ENCODE measurements at places on chromosomes 6 and 20. TPM values are rescaled to one million over a fixed set of nuclear protein-coding genes. Genes with fewer than 3 reads are reported as not detected.

- H3K27ac ChIP-seq = no peak overlapping the region
- DNase-seq = no peak
- no peaks in the 10 kb centered on the region for H3K36me3 ChIP-seq
- H3K4me1 ChIP-seq = no peaks in the 10 kb centered on the region
- H3K4me3 ChIP-seq = no peak overlapping the region
These were observed 45.8 kb downstream of the DLGAP4 start for GRCh38 chr20:36351937-36352336.

- DNase-seq = no peak
- H3K36me3 ChIP-seq = no peaks in the 10 kb centered on the region
- no peak overlapping the region for H3K4me3 ChIP-seq
These were observed 49.3 kb downstream of the SLC35F1 start for GRCh38 chr6:117956386-117956785.

DNA sequence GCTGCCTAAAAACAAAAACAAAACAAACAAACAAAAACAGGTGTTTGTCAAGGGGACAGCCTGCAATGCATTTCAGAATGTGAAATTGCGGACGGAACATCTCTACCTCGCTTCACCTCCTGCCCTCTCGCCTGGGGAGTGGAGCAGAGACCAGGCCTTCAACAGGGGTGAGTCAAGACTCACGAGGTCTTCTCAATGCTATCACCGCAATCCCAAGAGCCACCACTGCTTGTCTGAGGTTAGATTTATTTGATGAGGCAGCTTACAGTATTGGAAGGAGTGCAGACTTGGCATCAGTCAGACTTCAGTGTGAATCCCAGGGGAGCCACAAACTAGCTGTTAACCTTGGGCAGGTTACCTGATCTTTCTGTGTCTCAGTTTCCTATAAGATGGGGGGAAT lies 7.7 kb downstream of the GABRR1 start:
- DNase-seq = no peak
- H3K4me3 ChIP-seq = no peak overlapping the region
- H3K36me3 ChIP-seq = no peaks in the 10 kb centered on the region
- no peaks in the 10 kb centered on the region for H3K4me1 ChIP-seq

GRCh38 chr6:17423026-17423425 lies 29.6 kb downstream of the CAP2 start:
- H3K27me3 ChIP-seq = no peaks in the 10 kb centered on the region
- H3K4me1 ChIP-seq = peaks cover 17% of the 10 kb centered on the region
- no peak overlapping the region for H3K4me3 ChIP-seq
- DNase-seq = no peak
- H3K27ac ChIP-seq = no peak overlapping the region

DNA sequence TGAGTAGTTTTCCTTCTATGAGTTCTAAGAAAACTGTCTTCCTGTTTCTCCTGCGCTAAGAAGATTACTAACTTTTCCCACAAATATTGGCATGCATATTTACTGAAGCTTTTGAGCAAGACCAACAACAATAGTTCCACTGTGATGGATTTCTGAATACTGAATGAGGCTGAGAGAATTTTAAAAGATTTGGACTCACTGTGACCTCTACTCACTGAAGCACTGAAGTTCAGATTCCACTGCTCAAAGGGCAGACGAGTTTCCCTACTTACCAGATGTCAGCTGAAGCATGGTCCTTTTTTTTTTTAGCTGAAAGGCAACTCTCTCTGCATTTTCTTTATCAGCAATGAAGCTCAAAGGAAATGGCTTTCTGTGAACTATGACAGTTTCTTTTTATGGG lies 718.5 kb downstream of the RFPL4B start:
- no peaks in the 10 kb centered on the region for H3K27me3 ChIP-seq
- no peak overlapping the region for H3K4me3 ChIP-seq
- H3K4me1 ChIP-seq = peaks cover 6% of the 10 kb centered on the region
- no peaks in the 10 kb centered on the region for H3K36me3 ChIP-seq
- peak overlapping the region; percentile 2 for H3K27ac ChIP-seq

DNA sequence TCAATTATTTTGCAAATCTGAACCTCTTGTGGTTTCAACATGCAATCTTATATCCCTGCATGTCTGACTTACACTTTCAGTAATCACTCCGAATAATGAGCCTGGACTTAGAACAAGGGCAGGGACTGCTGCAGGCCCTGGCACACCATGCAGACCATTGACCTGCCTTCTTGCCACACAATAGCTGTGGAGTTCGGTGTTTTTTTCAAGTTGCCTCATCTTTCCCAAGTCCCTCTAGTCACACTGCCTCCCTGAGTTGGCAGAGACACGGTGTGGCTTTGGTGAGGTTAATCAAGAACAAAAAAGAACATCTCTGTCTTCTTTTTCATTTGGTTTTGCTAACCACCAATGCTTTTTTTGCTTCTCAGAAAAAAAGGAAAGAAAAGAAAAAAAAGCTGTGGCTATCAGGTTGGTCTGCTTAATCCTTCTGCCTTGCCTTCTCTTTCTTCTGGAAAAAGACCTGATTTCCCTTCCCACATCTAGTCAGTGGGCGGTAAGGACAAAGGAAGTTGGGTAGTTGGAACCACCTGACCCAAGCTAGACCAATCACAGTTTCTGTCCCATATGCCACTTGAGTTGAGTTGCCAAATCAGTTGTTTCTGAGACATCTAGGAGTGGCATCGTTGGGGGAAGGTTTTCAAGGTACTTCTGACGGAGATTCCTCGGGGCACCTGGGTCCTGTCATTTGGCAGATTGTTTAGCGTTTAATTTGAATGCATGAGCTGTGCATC lies 55.9 kb upstream of the TASP1 start:
- DNase-seq = no peak
- H3K4me1 ChIP-seq = no peaks in the 10 kb centered on the region
- no peaks in the 10 kb centered on the region for H3K27me3 ChIP-seq

DNA sequence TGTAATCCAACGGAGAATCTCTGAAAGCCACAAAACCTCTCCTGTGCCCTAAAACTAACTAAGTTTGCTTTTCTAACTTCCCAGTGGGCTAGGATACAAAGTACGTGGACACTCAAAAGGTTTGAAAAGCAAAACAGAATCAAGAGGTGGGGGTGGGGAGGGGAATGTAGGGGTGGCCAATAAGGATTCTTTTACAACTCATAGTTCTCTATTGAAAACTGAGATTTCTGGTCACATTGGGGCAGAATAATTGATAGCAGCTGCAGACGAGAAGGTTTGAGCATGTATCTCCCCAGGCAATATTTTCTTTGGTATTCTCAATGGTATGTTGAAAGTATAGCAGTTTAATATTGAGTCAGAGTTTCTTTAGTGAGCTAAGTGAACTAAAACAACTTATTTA lies 376.7 kb upstream of the CITED2 start:
- H3K4me1 ChIP-seq = peaks cover 11% of the 10 kb centered on the region
- no peaks in the 10 kb centered on the region for H3K36me3 ChIP-seq
- H3K4me3 ChIP-seq = no peak overlapping the region
- no peak for DNase-seq
- H3K27ac ChIP-seq = no peak overlapping the region
- no peaks in the 10 kb centered on the region for H3K27me3 ChIP-seq

GRCh38 chr6:132268209-132268608 lies 133.1 kb downstream of the MOXD1 start:
- no peaks in the 10 kb centered on the region for H3K4me1 ChIP-seq
- no peak overlapping the region for H3K27ac ChIP-seq
- no peak for DNase-seq
- H3K27me3 ChIP-seq = no peaks in the 10 kb centered on the region
- no peaks in the 10 kb centered on the region for H3K36me3 ChIP-seq

DNA sequence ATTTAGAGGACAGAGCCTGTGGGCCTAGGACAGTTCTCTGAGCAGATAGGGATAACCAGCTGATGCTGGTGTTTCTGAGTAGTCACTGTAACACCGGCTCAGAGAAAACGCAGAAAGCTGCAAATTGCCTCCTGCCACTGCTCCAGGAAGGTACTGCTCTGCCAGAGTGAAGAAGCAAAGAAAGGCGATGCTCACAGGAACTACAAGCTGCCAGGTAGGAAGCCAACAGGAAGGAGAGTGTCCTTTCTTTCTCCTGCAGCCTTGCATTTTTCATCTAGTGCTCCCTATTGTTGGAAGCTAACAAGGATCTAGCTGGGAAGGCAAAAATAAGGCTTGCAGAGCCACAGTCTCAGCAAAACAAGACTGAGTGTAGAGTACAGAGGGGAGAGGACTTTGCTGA lies 70.7 kb upstream of the RAB32 start:
- H3K36me3 ChIP-seq = no peaks in the 10 kb centered on the region
- no peak overlapping the region for H3K4me3 ChIP-seq
- DNase-seq = no peak

DNA sequence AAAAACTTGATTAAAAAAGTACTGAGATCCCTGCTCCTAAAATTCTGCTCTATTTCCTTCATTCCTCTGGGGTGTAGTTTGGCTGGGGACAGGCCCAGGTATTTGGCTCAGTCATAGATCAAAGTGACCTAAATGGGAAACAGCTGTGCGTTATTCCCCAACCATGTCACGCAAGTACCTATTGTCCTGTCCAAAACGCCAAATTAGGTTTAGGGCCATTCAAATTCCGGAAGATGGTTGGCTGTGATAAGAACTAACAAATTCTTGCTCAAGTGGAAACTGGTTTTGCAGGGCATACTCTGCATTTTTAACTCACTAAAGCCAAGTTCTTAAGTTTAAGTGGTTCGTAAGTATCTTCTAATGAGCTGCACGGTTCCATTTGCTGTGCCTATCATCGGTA lies 147.6 kb upstream of the TMEM170B start:
- no peaks in the 10 kb centered on the region for H3K27me3 ChIP-seq
- DNase-seq = peak; percentile 45
- peaks cover 26% of the 10 kb centered on the region for H3K4me1 ChIP-seq

DNA sequence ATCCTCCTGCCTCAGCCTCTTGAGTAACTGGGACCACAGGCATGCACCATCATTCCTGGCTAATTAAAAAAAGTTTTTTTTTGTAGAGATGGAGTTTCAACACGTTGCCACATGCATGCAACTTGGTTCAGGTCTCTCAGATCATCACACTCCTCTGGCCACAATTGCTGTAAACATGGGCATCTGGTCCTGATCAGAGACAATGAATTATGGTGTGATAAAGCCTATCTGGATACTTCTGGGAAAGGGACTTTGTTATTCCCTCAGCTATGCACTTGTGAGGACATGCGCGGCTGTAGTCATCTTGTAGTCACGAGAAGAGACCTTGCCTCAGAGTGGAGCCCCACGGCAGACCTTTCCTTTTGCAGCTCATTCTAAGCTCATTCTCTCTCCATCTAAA lies 210.9 kb upstream of the ZFP64 start:
- H3K27ac ChIP-seq = no peak overlapping the region
- no peaks in the 10 kb centered on the region for H3K4me1 ChIP-seq
- no peaks in the 10 kb centered on the region for H3K27me3 ChIP-seq

DNA sequence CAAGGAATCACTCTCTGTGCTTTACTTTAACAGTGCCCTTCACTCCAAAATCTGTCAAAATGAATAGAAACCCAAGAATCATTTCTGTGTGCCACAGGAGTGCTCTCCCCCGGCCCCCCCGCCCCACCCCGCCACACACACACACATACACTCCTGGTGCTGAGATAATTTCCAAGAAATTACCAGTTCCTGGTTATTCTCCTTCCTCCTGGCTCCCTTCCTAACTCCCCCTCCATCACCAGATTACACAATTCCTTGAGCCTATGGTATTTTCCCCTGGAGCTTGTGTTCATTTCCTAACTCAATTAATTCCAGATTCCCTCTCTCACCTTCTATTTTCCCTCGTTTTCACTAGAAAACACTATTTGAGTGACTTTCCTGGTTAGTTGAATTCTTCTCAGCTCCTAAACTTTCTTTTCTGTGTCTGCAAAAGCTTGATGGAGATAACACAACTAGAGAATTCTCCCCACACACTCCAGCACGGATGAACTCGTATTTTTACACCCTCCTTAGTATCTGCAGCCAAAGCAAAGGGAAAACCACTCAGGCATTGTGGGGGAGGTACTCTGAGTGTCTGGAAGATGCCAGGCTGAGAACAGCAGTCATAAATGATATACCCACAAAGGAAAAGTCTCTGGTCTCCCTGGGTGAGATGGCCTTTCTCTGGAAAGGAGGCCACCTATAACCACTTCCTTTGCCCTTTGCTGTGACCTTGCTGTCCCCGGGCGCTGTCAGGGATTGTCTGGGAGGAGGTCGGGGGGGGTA lies 1.9 kb upstream of the SLC24A3 start:
- no peak overlapping the region for H3K4me3 ChIP-seq
- no peak overlapping the region for H3K27ac ChIP-seq
- peaks cover 33% of the 10 kb centered on the region for H3K27me3 ChIP-seq

- no peak for DNase-seq
- H3K27me3 ChIP-seq = no peaks in the 10 kb centered on the region
- no peak overlapping the region for H3K4me3 ChIP-seq
- H3K27ac ChIP-seq = no peak overlapping the region
- H3K4me1 ChIP-seq = peaks cover 11% of the 10 kb centered on the region
These were observed 102.2 kb upstream of the AKAP12 start for GRCh38 chr6:151137542-151137941.

DNA sequence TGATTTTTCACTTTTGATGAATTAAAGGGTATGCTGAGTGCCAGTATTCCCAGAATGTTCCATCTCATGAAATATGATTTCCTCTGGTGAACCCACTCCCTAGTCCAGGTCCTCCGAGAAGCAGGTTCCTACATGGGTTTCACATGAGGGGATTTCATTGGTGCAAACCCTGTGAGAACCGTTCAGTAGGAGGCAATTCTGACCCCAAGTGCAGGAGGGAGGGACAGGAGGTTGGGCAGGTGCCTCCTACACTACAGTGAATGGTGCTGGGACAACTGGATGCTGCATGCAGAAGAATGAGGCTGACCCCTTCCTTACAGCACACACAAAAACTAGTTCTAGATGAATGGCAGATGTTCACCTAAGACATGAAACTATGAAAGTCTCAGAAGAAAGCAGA lies 5.1 kb upstream of the ULBP2 start:
- H3K27ac ChIP-seq = no peak overlapping the region
- H3K4me3 ChIP-seq = no peak overlapping the region
- no peaks in the 10 kb centered on the region for H3K36me3 ChIP-seq
- peaks cover 46% of the 10 kb centered on the region for H3K27me3 ChIP-seq
- no peak for DNase-seq

- DNase-seq = no peak
- H3K36me3 ChIP-seq = no peaks in the 10 kb centered on the region
- no peaks in the 10 kb centered on the region for H3K27me3 ChIP-seq
These were observed 6.7 kb upstream of the TEAD3 start for GRCh38 chr6:35503534-35503933.

SRSF12 gene
- 0.16 TPM for total RNA-seq

TRAPPC3L gene
- total RNA-seq = not detected

NT5E gene
- total RNA-seq = 11.0 TPM

CST5 gene
- total RNA-seq = not detected

CASS4 gene
- 0.50 TPM for total RNA-seq

SNX21 gene
- total RNA-seq = 18.3 TPM

MAK gene
- 0.12 TPM for total RNA-seq

HLA-DQA2 gene
- total RNA-seq = not detected

SLC22A3 gene
- total RNA-seq = 2.4 TPM

SLC17A3 gene
- total RNA-seq = not detected

DOK5 gene
- 7.0 TPM for total RNA-seq

Measured in heart left ventricle (tissue), 16 donors.